Small intestine (tissue), 16 donors: ENCODE measurements at places on chromosomes 11 and 22. TPM values are rescaled to one million over a fixed set of nuclear protein-coding genes. Genes with fewer than 3 reads are reported as not detected.

DNA sequence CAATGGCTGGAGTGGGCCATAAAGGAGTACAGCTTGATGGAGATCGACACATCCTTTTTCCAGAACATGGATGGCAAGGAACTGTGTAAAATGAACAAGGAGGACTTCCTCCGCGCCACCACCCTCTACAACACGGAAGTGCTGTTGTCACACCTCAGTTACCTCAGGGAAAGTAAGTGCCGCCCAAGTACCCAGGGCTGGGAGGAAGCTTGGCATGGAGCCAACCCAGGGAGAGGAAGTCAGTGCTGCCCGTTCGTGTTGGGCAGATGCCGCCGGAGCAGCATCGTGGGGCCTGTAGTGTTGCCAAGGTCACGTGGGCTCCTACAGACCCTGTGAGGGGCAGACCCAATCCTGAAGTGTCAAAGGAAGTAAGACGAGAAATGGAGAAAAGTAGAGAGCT lies 78.9 kb downstream of the FLI1 start:
- no peak for DNase-seq

- DNase-seq: no peak
Measured at GRCh38 chr22:49861642-49862495, 8.2 kb downstream of the ZBED4 start.

RAB3IL1 gene
- polyA plus RNA-seq: 9.5 TPM

TBX10 gene
- polyA plus RNA-seq: 41.4 TPM

RIMBP3B gene
- 0.07 TPM for polyA plus RNA-seq
